Stimulated activated CD4-positive, alpha-beta T cell treated with anti-CD3 and anti-CD28 coated beads, Interleukin-1b, Interleukin-23, amount 100 ng/mL, for 48 hours (primary cell): ENCODE measurements at places on chromosomes 3 and 15.

DNA sequence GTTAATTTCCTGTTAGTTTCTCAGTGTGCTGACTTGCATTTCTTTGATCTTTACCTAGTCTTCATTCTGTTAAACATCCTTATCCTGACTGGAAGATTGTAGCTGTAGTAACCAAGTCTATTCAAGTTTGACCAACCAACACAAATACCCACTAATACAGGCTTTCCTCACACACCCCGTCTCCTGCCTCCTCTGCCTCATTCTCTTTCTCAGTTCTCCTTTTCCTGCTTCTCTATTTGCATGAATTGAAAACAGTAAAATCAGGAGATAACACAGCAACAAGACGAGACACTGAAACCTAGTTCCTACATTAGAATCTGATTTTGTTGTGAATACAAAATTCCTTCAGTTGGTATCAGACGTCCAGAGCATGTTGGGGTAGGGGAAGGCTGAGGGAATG is 116.9 kb upstream of the ARPP21 start:
- DNase-seq, result no peak

DNA sequence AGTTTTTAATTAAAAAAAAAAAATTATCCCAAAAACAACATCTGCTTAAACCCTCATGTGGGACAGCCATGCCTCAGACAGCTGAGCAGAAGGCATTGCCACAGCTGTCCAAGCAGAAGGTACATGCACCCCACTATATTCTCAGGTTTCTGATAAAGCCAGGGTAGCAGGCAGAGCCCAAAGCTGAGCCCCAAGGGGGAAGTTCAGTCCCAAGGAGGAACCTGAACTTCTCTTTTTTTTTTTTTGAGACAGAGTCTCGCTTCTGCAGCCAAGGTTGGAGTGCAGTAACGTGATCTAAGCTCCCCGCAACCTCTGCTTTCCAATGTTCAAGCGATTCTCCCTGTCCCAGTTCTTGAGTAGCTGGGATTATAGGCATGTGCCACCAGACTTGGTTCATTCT is 33.2 kb downstream of the MKRN2 start:
- no peak for DNase-seq

- peak; percentile 80 for DNase-seq
Observed at GRCh38 chr3:111071257-111072030, at the start of gene NECTIN3. NECTIN3 (plus strand) TSS chr3:111071816; CDS start chr3:111072018, 202 bp downstream.

DNA sequence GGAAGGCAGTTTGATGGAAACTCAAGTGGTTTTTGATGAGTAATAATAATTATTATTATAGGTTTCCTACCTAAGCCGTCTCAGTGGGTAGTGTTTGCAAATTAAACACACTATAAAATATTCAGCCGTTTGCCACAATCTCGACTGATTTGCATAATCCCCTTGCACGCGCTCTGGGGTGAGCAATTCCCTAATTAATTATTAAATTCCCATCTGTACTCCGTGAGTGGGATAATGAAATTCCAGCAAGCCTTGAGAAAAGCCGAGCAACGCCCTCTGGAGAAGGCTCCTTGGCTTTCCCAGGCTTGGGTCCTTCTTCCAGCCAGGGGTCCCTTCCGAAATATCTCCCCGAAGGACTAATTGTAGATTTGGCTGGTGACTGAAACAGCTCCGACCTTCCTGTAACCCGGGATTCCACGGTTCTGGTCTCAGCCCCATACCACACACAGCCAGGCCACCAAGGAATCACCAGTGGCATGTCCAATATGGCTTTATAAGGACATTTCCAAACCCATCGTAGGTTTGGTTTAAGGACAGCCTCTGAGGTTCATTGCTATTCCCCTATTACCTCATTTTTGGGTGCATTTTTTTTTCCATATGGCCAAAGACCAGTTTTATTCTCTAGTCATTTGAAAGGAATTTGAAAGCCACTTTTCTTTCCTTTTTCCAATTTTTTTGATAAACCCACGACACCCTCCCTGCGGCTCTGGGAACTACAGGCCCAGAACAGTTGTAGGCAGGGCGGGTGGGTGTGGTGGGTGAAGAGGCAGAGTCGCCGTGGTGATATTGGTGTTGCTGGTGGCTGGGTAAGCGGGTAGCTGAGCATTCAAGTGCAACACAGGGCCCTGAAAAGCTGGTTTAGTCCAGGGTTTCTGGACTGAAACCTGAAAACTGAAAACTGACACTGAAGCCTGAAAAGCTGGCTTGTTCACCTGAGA is 33.2 kb upstream of the RGMA start:
- no peak for DNase-seq

DNA sequence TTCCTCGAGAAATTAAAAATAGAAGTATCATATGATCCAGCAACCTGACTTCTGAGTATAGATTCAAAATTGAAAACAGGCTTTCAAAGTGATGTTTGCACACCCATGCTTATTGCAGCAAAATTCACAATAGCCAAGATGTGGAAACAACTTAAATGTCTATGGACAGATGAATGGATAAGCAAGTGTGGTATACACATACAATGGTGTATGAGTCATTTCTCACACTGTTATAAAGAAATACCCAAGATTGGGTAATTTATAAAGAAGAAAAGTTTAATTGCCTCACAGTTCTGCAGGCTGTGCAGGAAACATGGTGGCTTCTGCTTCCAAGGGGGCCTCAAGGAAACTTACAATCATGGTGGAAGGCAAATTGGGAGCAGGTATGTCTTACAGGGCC is 100.8 kb downstream of the KLF13 start:
- DNase-seq, result no peak

- DNase-seq, result peak; percentile 42
Observed at GRCh38 chr3:97871801-97872524, 50.2 kb downstream of the CRYBG3 start.

- no peak for DNase-seq
Observed at GRCh38 chr3:17162116-17162515, 277.4 kb downstream of the PLCL2 start.

- DNase-seq, result no peak
Observed at GRCh38 chr3:194661374-194661773, 10.6 kb downstream of the LSG1 start.

GRCh38 chr15:74428970-74429780 is 4.6 kb downstream of the SEMA7A start:
- DNase-seq, result no peak

GRCh38 chr15:66130496-66131034 is 123.0 kb downstream of the MEGF11 start:
- DNase-seq, result no peak

GRCh38 chr3:192246847-192247559 is 480.3 kb downstream of the FGF12 start:
- DNase-seq, result no peak

DNA sequence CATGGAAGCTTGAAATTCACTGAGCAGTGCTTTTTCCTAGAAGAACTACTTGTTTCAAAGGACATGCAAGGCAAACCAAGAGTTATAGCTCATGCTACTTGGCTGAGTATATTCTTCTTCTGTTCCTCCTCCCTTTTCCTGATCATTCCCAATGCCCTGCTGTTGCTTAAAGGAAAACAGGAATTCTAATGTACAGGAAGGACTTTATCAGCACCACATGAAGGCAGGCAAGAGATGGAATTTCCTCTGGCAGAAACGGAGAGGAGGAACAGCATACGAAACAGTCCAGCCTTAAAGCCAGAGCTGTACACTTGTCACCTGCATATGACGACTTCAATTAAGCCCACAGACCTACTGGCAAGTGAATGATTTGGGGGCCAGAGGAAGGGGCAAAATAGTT is 15.7 kb downstream of the MEIS2 start:
- no peak for DNase-seq

DNA sequence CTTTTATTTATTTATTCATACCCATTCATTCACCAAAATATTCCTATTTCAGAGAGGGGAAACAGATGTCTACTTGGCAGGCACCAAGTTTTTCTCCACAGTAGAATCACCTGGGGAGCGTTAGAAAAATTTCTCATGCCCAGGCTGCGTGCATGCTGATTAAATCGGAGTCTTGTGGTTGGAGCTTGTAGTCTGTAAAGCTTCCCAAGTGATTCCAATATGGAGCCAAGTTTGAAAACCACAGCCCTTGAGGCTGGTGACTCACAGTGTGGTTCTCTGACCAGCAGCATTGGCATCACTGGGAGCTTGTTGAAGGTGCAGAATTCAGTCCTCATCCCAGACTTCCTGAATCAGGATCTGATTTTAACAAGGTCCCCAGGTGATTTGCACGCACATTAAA is 49.7 kb downstream of the PDHB start:
- no peak for DNase-seq

DNA sequence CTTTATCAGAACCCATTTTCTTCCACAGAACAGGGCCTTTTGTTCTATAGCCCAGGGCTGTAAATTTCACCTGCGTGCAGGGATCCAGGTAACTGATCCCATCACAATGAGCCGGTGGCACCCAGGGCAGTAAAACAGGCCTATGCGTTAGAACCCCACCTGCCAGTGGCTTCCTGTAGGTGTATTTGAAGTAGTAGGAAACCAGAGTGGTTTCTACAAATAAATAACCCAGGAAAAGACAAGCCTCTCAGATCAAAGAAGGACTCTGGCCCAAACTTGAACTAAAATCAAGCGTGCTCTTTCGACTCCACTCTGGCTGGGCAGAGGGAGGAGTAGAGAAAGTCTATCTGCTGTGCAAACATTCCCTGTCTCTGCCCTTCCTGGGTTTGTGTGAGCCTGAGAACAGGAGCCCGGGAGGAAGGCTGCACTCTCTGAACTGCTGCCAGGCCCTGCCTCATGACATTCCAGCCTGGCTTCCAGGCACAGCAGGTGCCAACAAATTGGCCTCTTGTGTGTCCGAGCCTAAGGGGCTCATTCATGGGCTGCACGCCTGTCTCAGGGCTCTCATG is 77.7 kb downstream of the CEMIP start:
- DNase-seq, result no peak

DNA sequence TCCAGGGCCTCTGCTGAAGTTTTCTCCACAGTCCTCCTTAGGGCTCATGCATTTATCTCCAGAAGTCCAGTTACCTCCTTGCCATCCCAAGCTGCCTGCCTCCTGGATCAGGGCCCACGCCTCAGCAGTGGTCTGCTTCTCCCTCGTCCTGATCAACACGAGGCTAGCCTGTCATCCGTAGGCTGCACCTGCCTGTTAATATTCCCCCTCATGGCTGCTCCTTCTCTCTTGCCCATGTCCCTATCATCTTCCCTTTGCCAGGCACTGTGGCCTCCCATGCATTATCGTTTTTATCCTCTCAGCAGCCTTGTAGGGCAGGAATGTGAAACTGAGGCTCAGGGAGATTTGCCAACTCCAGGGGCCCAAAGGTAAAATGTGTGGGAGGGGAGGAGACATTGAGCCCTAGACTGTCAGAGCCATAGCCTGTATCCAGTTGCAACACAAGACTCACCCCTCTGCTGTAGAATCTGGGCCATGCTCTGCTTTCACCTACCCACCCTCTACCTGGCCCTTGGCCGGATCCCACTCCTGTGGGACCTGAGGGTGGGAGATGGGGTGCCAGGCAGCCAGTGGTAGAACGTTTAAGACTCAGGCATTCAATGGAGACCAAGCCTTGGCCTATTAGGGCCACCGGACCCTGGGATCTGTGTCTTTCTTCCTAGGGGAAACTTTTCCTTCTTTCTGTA is 4.6 kb downstream of the GRM2 start:
- no peak for DNase-seq

DNA sequence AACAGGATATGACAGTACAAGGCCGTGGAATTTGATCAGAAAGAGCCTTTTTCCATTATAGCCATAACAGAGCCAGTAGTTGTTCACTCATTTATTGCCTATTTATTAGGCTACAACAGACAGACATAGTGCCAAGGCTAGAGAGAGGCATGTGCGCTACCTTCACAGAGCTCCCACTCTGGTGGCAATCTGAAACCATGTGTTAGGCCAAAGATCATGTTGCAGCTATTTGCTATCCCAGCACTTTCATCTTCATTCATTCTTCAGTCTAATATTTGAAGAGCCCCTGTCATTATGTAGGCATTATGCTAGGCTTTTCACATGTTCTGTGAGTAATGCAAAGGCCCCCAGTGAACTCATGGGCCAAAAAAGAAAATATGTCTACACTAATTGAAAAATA is 404.8 kb downstream of the IGSF11 start:
- no peak for DNase-seq

- DNase-seq, result no peak
Observed at GRCh38 chr3:128307781-128308469, 154.6 kb downstream of the EEFSEC start.

GRCh38 chr3:111128884-111129283 is 57.3 kb downstream of the NECTIN3 start:
- no peak for DNase-seq

- peak; percentile 76 for DNase-seq
Observed at GRCh38 chr3:30658328-30659052, 52.1 kb downstream of the TGFBR2 start.

DNA sequence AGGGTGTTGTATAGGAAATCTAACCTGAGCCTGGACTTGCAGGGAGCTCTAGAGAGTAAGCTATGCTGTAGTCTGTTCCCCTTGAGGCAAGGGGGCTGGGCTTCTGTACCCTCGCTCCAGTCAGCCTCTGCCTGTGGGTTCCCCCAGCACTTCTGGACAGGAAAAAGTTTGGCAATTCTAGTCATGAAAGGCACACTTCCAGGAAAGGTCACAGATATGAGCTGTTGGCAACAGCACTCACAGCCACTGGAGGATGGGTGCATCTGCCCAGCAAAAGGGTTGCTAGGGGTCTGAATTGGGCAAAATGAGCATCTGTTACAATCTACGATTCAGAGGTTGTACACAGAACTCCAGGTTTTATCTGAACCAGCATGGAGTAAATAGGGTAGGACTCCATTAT is 281.2 kb downstream of the ERC2 start:
- no peak for DNase-seq

GRCh38 chr15:34038023-34038870 is 757 bp downstream of the AVEN start:
- DNase-seq, result peak; percentile 71

DNA sequence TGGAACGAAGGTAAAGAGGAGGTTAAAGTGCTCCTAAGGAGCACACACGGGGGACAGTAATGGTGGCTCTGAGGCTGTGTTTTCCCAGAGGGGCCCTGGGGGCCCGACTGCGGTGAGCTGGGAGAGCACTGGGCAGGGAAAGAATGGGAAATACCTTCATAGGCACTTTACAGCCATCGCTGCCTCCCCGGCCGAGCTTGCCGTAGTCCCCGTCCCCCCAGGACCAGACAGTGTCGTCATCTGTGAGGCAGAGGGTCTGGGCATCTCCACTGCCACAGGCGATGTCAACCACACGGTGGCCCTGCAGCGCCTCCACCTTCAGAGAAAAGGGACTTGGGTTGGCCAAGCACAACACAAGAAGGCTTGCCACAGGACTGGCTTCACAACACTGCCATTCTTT is 32.8 kb upstream of the OCA2 start:
- no peak for DNase-seq

GRCh38 chr3:127706785-127707351 is 34.1 kb downstream of the ABTB1 start:
- DNase-seq, result no peak

GRCh38 chr15:31111091-31111647 is 9.6 kb upstream of the TRPM1 start:
- DNase-seq, result no peak
